ENCODE measurements at places on chromosomes 3 and 15.

DNA sequence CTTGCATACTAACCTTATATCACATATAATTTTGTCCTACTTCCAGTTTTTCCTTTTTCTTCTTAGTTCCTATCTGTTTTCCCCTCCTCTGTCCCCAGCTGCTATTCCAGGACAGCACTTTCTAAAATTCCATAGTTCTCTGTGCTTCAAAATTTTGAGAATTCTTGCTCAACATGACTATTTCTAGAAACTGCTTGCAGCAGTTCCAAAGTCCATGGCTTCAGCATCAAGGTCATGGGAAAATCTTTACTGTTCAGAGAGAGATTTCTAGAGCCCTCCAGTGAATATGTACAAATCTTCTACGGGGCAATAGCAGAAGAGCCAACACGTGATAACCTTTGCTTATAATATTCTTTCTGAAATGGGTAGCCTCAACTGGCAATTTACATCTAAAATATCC is 76.1 kb upstream of the PHLDB2 start:
- no peak for DNase-seq

GRCh38 chr3:112781599-112781998 is 65.1 kb downstream of the CD200R1L start:
- DNase-seq: no peak

- no peak for DNase-seq
Observed at GRCh38 chr15:78249131-78249530, 14.8 kb upstream of the ACSBG1 start.

DNA sequence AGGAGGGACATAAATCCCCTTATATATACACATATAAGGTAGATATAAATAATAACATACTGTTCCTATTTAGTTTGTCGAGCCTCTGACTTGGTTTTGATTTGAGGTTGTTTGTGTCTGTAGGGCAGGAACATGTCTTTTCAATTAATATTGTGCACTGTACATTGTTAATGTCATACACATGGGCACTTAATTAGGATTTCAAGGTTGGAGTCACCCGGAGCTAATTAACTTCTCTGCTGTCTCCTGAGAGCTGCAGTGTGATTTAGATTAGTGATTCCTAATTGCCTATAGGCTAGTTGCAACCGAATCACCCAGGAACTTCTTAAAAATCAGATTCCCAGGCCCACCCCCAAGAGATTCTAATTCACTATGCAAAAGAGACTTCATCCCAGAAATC is 50.4 kb upstream of the FILIP1L start:
- DNase-seq: no peak

DNA sequence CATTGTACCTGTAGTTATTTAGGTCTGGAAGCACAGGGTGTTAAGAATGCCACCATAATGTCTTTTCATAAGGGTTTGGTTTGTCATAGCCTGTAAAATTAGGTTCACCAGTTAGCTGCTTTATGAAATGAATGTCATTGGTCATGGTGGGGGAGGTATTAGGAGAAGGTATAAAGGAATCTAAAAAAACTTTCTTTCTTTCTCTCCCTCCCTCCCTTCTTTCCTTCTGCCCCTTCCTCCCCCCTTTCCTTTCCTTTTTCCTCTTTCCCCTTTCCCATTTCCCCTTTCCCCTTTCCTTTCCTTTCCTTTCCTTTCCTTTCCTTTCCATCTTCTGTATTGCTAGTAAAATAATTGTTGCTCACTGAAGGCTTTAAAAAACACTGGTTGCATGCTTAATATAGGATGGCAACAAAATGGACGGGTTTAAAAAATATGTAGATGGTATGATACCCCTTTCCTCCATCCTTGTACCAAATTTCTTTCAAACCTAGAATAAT is 9.6 kb downstream of the ATP2C1 start:
- DNase-seq: no peak

- no peak for DNase-seq
Observed at GRCh38 chr15:93428150-93428549, 339.1 kb upstream of the RGMA start.

- no peak for DNase-seq
Observed at GRCh38 chr3:194304186-194304917, 46.8 kb downstream of the CPN2 start.

- DNase-seq: no peak
Observed at GRCh38 chr3:51389423-51390183, 1.5 kb upstream of the RBM15B start.

GRCh38 chr3:80000022-80000421 is 232.2 kb upstream of the ROBO1 start:
- DNase-seq: no peak

GRCh38 chr3:52174896-52175295 is 20.7 kb upstream of the POC1A start:
- no peak for DNase-seq

All from left renal cortex interstitium (tissue), 4 donors.